ENCODE measurements at places on chromosomes 13 and 19. TPM values are rescaled to one million over a fixed set of nuclear protein-coding genes. Genes with fewer than 3 reads are reported as not detected.

Gene C19orf12
- polyA plus RNA-seq: 17.6 TPM

Gene CYP4F2
- not detected for polyA plus RNA-seq

Gene PIK3R2
- polyA plus RNA-seq: 57.0 TPM

DNA sequence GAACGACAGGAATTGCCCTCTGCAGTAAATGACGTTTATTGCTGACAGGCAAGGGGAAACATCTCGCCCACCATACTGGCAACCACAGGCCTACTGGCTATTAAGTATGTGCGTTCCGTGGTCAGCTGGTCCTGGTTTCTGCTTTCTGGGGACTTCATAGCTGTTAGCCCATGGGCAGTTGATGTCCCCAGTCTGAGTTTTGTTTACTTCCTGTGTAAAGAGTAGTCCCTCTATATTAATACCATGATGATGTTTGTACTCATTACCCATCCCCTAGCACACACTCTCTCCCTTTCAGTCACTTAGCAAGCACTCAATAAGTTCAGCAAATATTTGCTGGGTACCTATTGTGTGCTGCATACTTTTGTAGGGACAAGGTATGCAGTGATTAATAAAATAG lies 6.5 kb upstream of the MIA start:
- no peak for DNase-seq

- DNase-seq: no peak
These were observed 78.6 kb upstream of the MAB21L1 start for GRCh38 chr13:35554972-35555623.

DNA sequence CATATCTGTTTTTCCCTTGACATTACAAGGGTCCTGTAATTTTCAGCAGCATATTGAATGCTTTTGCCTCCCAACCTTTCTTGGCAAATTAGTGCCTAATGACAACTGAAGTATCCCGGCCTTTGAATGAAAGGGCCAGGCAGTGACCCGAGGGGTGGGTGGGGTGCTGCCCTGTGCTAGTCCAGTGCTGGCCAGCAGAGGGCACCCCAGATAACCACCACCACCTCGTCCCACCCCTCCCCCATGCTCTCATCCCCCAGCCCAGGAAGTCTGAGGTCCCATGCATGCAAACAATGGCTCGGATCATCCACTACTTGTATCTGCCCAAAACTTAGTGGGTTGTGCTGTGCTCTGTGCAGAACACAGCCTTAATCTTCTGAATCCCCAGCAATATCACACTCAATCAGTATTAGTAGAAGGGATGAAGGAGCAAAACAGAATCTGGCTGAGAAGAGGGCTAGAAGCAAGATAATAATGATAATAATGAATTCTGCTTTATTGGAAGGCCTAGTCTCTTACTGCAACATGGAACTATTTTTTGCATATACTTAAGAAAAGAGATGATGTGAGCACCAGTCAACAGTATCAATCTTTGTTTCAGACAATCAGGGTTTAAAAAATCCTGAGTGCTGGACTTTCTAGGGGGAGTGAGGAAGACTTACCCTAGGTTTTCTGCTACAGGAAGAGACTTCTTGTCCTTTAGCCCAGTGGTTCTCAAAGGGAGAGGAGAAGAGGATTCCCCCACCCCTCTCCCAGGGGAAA lies 3.8 kb downstream of the ATP12A start:
- no peak for DNase-seq

DNA sequence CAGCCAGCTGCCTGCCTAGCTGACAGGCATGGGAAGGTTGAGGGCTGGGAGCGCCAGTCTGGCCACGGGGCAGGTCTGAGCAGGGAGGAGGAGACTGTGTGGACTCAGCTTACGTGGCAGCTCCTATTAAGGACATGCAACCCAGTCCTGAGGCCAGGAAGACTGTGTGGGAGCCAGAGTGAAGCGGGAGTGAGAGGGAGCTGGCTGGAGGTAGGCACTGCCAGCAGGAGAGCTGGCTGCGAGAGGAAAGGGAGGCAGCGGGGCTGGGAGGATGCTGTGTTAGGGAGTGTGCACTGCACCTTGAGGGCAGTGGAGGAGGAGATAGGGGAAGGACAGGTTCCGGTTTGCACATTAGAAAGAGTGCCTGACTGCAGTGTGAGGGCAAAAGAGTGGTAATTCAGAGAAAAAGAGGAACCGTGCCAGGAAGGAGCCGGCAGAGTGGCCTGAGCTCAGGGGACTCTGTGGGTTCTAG lies 99.2 kb downstream of the SLC7A1 start:
- DNase-seq: no peak

GRCh38 chr13:111397202-111397880 lies 76.9 kb downstream of the TEX29 start:
- DNase-seq: no peak

GRCh38 chr19:16640951-16641350 lies 12.9 kb upstream of the MED26 start:
- DNase-seq: no peak

- no peak for DNase-seq
These were observed 126.0 kb upstream of the RFC3 start for GRCh38 chr13:33691980-33692379.

GRCh38 chr13:85562282-85562681 lies 236.9 kb downstream of the SLITRK6 start:
- DNase-seq: no peak

GRCh38 chr13:75347925-75348324 lies 134.0 kb downstream of the TBC1D4 start:
- DNase-seq: no peak

DNA sequence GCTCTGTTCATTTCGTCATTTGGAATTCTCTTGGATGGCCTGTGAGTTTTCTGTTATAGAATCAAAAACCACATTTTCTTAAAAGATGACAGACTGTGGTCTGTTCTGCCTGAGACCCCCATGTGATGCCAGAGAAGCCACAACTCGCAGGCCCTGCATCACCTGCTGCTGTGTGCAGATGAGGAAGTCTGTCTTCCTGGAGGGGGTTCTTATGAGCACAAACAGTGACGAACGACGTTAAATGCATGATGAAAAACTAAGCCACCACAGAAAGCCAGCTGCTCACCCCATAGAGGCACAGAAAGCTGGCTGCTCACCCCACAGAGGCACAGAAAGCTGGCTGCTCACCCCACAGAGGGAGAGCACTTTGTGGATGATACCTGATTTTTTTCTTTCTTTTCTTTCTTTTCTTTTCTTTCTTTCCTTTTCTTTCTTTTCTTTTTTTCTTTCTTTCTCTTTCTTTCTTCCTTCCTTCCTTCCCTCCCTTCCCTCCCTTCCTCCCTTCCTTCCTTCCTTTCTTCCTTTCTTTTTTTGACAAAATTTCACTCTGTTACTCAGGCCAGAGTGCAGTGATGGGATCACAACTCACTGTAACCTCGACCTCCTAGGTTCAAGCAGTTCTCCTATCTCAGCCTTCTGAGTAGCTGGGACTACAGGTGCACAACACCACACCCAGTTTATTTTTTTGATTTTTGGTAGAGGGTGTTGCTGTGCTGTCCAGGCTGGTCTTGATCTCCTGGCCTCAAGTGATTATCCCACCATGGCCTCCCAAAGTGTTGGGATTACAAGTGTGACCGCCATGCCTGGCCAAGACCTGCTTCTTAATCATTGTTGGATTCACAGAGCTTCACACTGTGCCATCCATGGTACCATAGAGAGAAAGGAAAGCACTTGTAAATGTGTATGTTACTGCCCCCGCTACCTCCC lies 1191.4 kb downstream of the UQCRFS1 start:
- no peak for DNase-seq

- no peak for DNase-seq
These were observed 61.0 kb upstream of the SHISA2 start for GRCh38 chr13:26112843-26113242.

GRCh38 chr19:50658441-50659317 lies 9.4 kb downstream of the C19orf81 start:
- peak; percentile 53 for DNase-seq

DNA sequence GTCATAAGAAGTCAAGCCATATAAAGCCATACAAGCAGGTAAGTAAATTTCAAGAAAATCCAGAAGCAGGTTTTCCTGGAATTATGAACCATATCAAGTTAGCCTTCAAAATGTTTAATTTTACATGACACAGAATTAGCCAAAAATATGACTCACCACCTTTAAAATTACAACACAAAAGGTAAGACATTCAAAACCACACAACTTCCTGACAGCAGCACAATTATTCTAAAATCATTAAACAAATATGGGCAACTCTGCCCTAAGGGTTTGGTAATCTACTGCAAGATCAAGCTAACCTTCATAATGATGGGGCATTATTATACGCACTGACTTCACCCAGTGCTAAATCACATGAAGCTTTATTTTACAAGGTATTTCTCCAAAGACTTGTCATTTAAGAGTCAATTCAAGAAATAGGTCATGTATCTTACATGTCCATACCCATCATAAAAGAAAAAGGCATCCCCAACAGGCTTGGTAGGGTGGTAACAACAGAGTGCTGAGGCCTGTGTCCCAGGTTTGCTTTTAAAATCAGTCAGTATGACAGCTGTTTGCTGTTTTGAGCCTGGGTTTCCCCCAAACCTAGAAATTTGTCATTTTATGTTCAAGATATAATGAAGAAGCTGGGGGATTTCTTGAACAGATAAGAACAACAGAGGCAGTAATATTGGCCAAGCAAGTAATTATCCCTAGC lies 15.2 kb downstream of the RCBTB1 start:
- DNase-seq: no peak

Measured in right lung (tissue), 10 donors.